ENCODE measurements at places on chromosomes 2 and 18.
A peak's percentile ranks its signal among the peaks of the same experiment; 100 is the strongest.

DNA sequence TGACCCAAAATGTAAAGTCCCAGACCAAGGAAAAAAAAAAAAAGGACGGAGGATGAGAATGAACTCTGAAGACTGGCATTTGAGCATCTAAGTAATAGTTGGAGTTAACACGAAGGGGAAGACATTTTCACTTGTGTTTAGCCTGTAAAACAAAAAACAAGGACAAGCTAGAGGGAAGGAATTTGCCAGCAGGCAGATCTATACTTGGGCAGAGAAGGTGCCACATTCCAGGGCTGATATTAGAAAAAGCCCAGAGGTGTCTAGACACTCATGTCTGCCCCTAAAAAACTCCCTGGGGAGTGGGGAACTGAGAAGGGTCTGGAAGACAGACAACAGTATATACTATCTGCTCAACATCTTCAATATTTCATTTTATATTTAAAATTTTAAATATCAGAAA lies 171.1 kb downstream of the ZEB2 start:
- DNase-seq: no peak

DNA sequence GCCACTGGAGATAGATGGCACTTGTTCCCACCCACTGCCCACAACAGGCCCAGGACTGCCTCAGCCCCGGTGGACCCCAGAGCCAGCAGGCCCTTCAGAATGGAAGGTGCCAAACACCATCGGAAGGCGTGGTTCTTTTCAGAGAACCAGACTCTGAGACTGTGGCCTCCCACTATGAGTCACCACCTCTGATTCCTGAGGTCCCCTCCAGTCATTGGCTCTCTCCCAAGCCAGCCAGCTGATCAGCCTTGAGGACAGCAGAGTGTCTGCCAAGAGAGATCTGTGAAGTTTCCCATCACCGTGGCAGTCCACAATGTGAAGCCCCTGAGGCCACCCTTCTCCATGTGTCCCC lies 10.4 kb upstream of the MAP3K2 start:
- peak; percentile 96 for DNase-seq

- DNase-seq: peak; percentile 11
These were observed 120.1 kb downstream of the CYP26B1 start for GRCh38 chr2:72027426-72028161.

GRCh38 chr2:159971365-159972152 lies 90.9 kb downstream of the PLA2R1 start:
- peak; percentile 11 for DNase-seq

- peak; percentile 75 for DNase-seq
These were observed 60.2 kb downstream of the RALBP1 start for GRCh38 chr18:9535430-9535991.

- peak; percentile 16 for DNase-seq
These were observed 41.5 kb downstream of the SLC38A11 start for GRCh38 chr2:164913640-164914350.

DNA sequence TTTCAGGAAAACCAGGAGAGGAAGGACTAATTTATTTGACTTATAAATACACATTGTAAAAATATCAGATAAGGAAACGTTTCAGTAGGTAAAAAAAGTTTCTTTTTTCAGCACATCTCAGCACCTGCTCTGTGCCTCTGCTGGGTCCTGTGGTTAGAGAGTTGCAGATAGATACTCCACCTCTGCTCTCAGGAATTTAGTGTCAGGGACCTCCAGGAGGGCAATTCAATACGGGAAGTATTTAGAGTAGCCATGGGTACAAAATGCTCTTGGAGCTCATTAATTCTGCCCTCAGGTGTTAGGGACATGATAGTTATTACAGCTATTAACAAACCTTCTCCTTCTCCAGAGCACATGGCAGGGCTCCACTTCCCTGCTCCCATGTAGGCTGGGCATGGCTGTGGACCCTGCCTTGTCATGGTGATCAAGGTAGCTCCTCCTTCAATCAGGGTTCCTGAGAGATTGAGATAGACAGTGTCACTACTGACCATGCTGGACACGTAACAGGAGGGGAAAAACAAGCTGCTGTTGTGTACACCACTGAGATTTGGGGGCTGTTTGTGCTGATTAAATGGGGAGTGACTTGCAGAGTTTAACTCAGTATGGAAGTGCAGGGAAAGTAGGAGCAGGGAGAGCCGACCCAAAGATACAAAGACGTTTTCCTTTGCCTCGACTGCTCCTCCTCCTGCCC lies 185.6 kb upstream of the COPS8 start:
- no peak for DNase-seq

DNA sequence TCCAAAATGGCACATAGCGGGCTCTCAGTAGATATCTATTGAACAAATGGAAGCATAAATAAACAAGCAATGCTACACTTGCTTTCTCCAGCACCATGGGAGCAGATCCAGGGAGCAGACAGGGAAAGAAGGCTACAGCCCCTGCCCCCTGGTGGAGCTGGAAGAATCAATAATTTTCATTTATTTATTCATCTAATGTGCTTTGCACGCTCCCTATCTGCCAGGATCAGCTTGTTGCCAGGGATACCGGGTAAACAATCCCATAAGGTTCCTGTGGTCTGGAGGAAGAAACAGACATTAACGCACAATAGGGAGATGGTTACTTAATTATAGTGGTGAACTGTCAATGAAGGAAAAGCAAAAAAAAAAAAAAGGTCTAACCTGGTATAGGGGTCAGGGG lies 40.1 kb upstream of the CLASP1 start:
- peak; percentile 44 for DNase-seq

GRCh38 chr2:136242687-136243277 lies 124.8 kb upstream of the CXCR4 start:
- no peak for DNase-seq

DNA sequence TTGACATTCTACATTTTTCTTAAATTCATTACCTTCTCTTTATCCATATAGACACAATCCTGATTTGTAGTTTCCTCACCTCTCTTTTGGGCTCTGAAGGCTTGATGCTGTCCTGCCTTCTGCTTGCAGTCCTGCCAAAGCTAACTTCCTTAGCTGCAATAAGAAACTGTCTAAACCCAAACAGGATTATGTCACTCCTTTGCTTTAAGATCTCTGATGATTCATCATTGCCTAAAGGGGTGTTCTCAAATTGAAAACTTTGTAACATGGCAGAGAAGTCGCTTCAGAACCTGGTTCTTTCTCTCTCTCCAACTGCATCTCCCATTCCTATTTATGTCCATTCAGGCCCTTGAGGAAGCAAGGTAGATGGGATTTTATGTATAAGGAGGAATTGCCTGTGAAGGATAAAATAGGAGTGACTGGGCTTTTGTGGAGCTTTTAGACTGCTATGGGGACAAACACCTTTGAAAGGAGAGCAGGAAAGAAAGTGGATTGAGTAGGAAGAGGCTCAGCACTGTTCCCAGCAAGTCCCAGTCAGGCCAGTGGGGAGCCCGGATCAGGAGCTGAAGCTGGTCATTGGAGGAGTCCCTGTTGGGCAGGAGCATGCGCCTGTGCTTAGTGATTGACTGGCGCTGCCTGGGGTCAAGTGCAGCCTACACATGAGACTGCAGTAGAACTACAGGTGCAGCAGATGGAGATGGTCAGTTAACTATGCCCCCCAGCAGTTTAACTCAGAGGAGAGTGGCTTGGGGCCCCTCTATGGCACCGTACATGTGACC lies 390.6 kb downstream of the CTNNA2 start:
- peak; percentile 9 for DNase-seq

GRCh38 chr2:190529486-190530247 lies 4.9 kb downstream of the NEMP2 start:
- no peak for DNase-seq

DNA sequence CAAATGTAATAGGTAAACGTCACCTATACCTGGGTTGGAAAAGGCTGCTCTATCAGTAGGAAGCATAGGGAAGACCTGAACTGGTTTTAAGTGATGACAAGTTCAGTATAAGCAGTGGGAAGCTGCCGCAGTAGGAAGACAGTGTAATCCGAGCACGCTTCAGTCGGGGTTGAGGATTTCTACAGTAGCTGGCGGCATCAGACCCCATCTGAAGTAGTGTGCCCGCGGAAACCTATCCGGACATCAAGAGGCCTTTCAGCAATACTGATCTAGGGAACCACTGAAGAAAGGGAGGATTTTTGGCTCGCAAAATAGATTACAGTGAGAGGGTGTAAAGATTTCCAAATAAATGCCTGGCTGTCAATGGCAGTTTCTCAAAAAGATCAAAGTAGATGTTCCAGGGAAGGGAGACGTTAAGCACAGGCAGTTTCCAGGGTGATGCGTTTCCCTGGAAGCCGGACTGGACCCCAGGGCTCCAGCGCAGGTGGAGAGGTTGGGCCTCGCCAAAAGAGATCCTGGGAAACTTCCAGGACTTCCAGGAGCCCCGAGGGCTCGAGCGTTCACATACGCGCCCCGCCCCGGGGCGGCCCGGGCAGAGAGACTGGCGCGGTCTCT lies 5.3 kb downstream of the LOXL3 start:
- no peak for DNase-seq

- peak; percentile 82 for DNase-seq
These were observed 2.9 kb downstream of the MXD1 start for GRCh38 chr2:69917852-69918251.

- DNase-seq: no peak
These were observed 33.4 kb upstream of the DSEL start for GRCh38 chr18:67549946-67550345.

DNA sequence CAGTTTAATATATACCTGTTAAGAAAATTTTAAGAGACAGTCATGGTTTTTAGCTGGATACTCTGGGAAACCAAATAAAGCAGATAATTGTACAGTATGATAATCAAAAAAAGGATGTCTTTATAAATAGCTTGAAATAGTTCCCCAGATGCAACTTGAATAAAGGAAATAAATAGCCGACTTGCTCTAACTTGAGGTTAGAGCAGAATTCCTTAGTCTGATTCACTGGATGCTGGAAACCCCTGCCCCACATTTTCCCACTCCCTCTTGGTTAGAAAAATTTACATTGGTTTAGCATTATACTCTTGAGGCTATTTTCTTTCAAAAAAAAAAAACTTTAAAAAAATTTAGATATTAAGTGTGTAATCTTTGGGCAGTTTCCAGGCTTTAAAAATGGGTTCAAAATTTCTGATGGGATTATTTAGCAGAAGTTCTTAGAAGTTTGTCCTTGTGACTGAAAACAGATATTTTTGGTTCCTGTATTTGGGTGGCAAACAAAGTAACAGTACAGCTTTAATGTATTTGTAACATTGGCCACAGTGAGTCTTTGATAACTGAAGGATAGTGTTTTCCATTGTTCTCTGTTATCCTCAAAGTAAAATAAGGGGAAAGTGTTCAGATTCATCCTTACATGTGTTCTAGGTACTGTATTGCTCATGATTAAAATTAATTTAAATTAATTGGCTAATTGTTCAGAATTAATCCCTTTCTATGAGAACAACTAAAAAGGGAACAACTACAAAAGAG lies 39.6 kb downstream of the ITGAV start:
- peak; percentile 56 for DNase-seq

GRCh38 chr2:58195662-58196061 lies 45.5 kb downstream of the FANCL start:
- no peak for DNase-seq

DNA sequence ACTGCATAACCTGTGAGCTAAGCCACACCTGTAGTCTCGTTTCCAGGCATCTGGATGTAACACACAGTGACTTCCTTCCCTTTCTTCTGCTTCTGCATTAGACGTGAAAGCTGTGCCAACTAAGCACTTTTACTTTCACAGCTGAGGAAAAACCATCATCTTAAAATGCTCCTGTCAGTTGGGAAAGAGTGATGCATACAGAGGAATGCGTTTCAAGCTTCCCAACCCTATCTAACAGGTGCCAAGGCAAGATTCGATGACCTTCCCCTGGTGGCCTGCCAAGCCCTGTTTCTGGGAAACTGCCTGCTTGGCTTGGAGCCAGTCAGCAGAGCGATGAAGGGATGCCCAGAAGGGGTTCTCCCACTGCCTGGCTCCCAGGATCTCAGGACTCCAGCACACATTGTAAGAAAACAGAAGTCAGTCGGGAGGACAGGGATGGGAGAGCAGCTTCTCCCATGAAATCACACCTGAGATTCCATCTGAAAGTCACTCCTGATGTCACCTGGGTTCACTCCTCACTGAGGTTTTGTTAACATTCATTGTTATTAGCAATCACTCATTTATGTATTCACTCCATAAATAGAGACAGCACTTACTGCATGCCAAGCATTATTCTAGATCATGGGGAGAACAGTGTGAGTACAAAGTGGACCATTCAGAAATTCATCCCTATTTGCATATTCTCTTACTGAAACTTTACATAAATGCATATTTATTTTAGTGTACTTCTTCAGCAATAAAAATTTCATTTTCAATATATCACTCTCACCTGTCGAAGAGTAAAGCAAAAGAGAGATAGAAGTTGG lies 64.1 kb downstream of the DTNA start:
- DNase-seq: peak; percentile 88

DNA sequence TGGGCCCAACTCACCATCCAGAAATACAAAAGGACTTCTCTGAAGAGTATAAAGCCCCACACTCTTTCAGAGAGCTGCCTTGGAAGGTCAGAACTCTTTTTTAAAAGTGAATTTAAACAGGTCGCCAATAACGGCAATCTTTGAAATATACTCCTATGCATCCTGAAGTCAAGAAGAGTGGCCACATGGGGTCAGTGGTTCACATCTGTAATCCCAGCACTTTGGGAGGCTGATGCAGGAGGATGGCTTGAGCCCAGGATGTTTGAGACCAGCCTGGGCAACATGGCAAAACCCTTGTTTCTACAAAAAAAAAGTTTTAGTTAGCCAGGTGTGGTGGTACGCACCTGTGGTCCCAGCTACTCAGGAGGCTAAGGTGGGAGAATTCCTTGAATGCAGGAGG lies 68.1 kb upstream of the FZD7 start:
- DNase-seq: no peak

- DNase-seq: no peak
These were observed 784.8 kb upstream of the ID2 start for GRCh38 chr2:7896940-7897487.

DNA sequence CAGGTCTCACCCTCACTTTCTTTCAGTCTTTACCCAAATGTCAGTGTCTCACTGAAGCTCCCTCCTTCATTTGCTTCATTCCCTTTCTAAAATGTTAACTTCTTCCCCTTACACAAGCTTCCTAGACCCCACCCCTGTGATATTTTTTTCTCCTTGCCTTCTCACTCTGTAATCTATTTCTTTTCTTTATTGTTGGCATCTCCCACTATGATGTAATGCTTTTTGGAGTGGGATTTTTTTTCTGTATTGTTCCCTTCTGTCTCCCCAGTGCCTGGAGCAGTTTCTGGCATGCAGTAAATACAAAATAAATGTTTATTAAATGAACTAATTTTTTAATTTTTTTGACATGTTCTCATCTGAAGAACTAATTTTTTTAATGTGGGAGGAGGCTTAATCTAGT lies 55.9 kb upstream of the MAP3K20 start:
- no peak for DNase-seq

DNA sequence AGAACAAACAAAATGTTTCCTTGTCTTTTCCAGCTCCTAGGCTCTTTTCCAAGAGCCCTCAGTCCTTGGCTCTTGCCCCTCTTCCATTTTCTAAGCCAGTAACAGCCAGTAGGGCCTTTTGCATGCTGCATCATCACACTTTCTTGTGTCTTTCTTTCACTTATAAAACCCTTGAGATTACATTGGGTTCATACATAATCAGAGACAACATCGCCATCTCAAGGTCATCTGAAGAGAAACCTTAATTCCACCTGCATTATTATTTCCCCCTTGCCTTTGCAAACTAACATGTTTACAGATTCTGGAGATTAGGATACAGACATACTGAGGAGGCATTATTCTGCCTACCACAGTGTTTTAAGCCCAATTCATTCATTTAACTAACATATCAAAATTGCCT lies 697.3 kb downstream of the TRIB2 start:
- DNase-seq: no peak

GRCh38 chr2:240701736-240702639 lies 10.3 kb downstream of the AQP12A start:
- no peak for DNase-seq

Measured in astrocyte of the hippocampus (primary cell).